ENCODE measurements at places on chromosomes 5 and 9.

DNA sequence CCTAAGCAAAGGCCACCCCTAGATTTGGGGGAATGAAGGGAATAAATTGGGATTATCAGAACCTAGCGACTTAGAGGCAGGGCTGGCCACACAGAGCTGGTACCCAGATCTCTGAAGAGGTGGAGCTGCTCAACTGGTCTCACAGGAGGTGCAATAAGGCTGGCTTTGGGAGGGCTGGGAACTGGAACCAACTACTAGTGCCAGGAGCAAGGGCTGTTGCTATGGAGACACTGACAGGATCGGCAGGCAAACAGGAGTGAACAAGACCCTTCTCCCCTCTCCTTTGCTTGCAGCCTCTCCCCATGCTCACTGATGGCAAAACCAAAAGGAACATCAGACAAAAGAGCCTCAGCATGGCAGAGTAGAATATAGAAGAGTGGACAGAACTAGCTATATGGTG lies 17.0 kb upstream of the WHRN start:
- no peak for DNase-seq

DNA sequence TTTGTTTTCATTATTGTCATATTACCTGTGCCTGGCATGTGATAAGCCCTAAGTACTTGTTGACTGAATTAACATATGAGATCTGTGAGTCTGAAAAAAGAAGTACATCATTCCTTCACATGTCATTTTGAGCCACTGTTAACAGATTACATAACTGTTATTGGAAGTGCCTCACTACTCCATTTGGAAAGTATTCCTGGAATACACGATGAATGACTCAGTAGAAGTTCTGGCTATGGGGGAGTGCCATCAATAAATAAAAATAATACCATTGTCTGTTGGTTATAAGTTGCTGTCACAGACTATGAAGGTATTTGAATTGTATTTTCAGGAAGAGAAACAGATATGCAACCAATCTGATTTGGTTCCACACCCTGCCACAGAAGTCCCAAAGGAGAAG lies 12.9 kb downstream of the NIPSNAP3B start:
- DNase-seq, result no peak

DNA sequence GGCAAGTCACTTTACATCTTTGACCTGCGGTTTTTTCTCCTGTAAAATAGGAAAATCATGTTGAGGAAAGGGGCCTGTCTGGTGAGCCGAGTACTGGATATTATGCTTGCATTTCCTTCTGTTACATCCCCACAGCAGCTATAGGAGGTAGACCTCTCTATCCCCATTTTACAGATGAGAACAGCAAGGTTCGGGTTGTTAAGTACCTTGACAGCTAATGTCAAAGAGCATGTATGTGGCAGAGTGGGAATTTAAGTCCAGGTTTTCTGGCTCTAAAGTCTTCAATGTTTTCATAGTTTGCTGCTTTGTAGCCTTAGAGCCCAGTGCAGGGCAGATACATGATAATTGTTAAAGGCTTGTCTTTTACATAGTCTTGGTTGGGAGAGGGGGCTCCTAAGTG lies 2.8 kb downstream of the TMEM268 start:
- no peak for DNase-seq

DNA sequence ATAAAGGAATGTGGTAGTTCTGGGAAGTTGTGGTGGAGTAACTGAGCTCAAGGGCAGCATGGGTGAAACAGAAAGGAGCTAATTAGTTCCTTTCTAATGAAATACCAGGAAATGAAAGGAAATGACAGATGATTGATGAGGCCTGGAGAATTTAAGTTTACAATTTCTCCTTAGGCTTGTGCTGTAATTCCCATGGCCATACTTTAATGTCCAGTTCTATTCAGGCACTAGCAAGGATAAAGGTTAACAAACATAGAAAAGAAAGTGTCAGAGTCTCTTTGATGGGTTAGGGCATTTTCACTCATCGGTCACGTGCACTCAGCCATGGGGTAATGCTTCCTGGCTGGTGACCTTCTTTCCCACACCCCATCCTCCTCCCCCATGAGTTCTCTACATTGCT lies 70.3 kb downstream of the CTSL start:
- DNase-seq, result no peak

GRCh38 chr5:97009212-97009898 lies 73.5 kb downstream of the LNPEP start:
- DNase-seq, result no peak

DNA sequence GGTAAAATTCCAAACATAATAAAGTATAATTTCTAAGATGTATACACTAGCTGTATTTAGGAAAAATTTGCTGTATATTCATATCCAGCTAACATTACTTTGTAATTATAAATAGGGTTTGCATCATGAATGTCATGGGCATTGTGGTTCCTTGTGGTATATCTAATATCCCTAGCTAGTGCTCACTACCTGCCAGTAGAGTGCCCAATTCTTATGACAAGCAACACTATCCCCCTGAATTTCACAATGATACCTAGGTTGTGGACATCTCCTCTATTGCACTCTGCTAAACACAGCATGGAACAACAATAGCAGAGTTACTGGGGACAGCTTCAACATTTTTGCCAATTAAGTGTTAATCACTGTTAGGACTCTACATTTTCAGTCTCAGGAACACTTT lies 1656.5 kb downstream of the EFNA5 start:
- no peak for DNase-seq

DNA sequence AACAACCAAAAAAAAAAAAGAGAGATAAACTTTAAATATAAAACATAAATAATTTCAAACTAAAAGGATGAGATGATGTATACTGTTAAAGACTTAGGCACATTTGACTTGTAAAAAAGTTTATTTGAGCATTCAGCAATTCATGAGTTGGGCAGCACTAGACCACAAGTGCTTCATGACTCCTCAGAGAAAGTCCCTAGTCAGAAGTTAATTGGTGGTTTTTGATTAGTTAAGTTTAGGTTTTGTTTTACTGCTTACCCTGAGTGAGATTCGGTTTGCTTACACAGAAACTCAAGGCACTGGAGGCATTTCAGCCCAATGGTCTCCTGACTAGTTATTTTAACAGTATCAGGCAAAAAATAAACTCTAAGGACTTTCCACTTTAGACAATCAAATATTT lies 129.2 kb downstream of the MARCHF11 start:
- DNase-seq, result no peak

DNA sequence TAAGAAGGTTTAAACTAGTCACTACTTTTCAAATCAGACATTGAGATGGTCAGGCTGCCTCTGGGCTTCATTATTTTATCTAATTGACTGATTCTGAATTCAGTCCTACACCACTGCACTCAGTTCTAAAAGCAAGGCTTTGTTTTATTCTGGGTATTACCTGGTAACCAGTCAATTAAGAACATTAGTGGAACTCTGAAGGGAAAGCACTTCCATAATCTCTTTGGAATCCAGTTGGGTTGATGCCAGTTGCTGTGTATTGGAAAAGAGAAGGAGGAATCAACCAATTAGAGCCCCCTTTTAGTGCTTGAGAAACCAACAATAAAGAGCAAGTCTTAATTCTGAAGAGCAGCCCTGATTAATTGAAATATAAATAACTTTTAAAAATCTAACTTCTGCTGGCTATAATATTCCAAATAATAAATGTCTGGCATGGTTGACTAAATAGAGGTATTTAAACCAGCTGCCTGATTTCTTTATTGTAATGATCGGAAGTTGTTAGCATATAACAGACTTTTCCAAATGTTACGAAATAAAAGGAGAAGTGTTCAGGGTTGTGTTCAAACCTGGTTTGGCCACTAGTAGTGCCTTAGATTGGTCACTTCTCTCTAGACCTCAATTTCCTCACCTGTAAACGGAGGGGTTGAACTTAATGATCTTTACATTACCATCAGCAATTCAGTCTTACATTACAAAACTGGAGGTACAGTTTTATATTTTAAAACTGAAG lies 32.0 kb downstream of the CPEB4 start:
- no peak for DNase-seq

- no peak for DNase-seq
Observed at GRCh38 chr5:53112909-53113308, 3.4 kb upstream of the MOCS2 start.

DNA sequence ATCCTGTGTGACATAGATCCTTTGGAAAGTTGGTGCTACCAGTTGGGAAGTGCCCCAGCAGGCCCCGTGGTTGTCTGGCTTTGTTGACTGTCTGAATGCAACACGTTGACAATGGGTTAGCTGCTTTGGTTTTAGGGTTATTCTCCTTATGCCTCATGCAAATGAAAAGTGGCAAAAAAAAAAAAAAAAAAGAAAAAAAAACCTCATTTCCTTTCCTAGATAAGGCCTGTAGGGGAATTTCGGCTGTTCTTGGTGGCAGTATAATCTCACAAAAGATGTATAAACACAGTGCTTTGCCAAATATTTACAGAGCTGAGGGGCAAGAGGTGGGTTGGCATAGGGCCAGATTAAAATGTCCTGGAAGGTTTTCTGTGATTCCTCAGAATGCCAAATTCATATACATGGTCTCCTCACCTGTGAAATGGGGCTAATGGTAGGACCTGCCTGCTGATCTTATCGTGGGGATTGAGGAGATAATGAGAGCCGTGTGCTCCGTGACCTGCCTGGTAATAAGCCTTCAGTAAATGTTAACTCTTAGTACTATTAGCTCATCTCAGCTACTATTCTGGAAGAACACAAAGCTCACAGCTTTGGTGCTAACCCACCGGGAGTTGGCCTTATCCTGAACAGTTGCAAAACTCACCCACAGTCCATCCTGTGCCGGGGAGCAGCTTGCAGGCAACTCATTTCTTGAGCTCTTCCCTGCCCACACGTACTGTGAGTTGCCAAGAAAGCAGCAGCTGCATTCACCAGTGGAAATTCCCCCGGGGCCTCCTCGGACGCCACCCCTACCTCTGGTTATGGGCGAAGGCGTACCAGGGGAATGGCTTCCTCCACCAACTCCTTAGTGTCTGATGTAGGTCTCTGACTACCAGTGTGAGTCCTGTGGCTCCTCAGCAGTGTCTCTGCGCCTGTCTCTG lies 220.3 kb downstream of the NR3C1 start:
- no peak for DNase-seq

GRCh38 chr5:30749971-30750370 lies 443.5 kb upstream of the CDH6 start:
- no peak for DNase-seq

- no peak for DNase-seq
Observed at GRCh38 chr5:180590543-180591310, 572 bp downstream of the SCGB3A1 start.
